ENCODE measurements at places on chromosomes 16 and 17.

DNA sequence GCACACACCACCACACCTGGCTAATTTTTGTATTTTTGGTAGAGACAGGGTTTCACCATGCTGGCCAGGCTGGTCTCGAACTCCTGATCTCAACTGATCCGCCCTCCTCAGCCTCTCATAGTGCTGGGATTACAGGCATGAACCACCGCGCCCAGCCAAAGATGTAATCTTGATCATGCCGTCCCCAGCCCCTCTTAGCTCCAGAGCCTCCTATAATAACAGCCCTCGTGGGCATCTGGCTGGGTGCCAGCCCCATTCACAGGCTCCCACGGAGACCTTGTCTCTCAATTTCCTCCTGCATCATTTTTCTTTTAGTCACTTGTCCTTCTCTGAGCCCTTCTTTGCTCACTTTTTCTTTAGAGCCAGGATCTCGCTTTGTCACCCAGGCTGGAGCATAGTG is 94.2 kb downstream of the KATNIP start:
- DNase-seq: no peak

DNA sequence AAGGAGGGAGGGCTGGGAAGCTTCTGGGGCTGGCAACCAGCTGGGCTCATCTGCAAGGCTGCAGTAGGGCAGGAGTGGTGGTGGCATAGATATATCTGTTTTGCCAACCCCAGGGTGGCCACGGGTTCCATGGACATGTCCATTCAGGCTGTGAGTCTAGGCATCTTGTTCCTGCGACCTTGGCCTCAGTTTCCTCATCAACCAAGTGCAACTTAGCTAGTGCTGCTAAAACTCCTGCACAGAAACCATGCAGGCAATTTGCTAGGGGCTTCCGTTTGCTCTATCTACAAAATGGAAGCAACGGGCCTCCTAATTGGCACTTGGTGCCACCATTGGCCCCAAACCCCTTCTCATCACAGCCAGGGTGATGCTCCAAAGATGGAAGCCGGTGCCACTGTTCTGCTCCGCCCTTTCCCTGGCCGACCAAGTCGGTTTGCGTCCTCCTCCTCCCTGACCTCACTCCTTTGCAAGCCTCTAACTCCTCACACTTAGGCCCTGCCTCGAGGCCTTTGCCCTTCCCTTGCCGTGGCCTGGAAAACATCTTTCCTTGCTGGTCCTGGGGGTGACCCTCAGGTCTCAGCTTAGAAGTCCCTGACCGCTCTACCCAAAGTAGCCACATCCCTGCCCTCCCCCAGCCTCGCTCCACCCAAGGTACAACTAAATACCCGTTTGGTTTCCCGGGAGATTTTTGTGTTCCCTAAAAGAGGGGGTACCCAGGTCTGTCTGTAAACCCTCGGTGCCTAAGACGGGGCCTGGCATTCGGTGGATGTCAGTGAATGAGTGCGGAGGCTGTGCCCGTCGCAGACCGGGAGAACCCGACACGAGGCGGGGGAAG is 1.2 kb downstream of the SREBF1 start:
- DNase-seq: no peak

DNA sequence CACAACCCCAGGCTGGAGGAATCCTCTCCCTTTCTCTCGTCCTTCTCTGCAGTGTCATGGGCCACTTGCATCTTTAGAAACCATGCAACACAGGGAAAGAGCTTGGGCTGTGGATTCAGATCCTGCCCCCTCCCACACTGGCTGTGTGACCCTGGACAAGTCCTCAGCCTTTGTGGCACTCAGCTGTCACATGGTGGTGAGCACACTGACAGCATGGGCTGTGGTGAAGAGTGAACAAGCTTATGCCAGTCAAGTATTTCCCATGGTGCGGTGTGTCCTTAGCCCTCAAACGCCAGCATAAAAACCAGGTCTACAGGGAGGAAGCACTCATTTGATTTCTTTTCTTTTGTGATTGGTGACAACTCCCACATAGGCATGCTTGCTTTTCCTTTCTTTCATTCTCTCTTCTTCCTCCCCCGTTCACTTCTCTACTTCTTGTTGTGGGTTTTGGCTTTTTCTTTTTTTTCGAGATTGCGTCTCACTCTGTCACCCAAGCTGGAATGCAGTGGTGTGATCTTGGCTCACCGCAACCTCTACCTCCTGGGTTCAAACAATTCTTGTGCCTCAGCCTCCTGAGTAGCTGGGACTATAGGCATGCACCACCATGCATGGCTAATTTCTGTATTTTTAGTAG is 314.2 kb downstream of the CPPED1 start:
- DNase-seq: no peak

- no peak for DNase-seq
Measured at GRCh38 chr17:65018610-65019316, 37.8 kb downstream of the GNA13 start.

DNA sequence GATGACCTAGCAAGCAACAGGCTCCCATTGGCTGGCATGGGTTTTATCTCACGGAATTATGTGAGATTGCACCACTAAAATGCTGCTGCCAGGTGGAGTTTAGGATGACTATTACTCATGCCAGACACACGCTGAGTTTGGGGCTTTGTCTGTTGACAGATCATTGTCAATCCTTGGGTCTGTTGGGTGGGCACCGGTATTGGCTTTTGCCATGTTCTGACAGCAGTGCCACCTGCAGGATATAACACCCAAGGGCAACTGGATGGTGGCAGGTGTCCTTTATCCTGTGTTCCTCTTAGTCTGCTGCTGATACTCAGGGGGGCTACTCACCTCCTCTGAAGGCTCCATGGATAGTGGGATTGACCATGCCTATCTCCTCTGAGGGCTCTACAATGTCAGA is 221.6 kb upstream of the DYNLRB2 start:
- DNase-seq: no peak

DNA sequence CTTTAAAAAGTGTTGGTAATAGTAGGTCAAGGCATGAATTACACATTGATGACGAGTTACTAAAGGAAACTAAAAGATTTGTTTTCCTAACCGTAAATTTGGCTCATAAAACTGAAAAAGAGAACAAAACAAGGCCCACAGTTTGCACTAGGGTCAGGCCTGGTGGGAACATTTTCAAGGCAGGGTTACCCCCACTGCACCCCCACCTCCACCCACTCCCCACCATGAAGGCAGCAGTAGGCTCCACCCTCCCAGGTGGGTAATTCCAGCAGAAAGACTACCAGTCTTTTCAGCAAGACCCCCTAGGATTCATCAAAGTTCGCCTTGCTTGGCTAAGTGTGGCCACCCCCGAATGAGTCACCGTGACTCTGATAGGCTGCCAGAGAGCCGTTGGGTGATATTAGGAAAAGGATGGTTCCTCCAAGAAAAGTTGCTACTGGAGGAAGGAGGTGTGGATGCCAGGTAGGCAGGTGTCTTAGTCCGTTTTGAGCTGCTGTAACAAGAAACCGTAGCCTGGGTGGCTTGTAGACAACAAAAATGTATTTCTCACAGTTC is 8.6 kb downstream of the DNAAF1 start:
- no peak for DNase-seq

Measured in HepG2 (cell line).